ENCODE measurements at places on chromosomes 16 and 17.

DNA sequence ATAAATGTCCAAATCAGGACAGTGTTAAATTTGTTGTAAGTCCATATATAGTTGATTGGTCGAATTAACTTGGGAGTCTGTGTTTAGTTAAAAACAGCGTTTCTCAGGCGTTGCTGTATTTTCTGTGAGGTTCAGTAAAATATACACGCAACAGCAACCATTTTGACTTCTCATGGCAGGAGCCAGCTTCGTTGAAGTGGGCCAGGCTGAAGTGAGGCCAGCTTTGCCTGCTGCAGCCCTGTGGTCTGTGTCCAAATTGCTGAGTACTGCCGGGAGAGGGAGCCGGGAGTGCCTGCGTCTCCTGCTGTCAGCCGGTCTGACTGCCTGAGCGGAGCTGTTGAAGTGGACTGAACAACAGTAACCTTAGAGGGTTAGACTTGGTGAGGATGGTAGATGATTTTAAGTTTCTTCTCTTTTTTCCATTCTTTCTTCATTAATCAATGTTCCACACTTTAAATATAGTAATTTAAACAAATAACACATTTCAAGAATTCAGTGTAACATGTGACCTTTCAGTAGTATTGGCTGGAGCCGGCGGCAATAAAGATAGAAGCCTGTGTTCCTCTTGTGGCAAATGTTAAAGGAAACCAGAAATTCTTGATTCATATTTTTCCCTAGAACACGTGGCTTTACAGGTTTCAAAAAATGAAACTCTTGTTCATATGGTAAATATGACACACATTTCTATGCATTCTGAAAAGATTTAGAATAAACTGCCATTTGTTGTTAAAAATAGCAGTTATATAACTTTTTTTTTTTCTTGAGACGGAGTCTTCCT, 37.0 kb upstream of the ZNF750 start:
- no peak for DNase-seq

GRCh38 chr16:65285128-65286048, 163.5 kb upstream of the CDH11 start:
- no peak for DNase-seq

- DNase-seq = peak; percentile 3
These were observed 33.5 kb upstream of the BCO1 start for GRCh38 chr16:81204798-81205680.

GRCh38 chr17:78585006-78585630, 7.9 kb upstream of the DNAH17 start:
- DNase-seq = no peak

DNA sequence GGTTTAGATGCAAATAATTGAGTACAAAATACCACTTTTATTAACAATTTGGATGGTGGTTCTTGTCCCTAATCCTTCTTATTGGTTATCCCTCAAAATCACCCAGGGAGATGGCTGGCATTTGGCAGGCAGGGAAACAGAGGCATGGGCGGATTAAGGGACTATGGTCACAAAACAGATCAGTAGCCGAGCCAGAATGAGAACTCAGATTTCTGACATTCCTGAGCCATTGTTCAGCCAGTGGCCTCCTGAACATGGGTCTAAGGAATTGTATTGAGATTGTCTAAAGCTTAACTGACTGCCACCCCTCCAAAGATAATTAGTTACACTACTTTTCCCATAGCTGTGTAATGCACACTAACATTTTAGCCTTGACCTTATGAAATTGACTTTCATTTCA, 88.4 kb downstream of the CHD9NB start:
- no peak for DNase-seq

- DNase-seq = no peak
These were observed 48.1 kb downstream of the RPH3AL start for GRCh38 chr17:304461-304860.

GRCh38 chr16:80231888-80232287, 308.9 kb upstream of the DYNLRB2 start:
- DNase-seq = peak; percentile 22

GRCh38 chr17:40352237-40352778, 12.2 kb downstream of the GJD3 start:
- DNase-seq = no peak

GRCh38 chr16:3009568-3010390, 2.9 kb upstream of the CLDN9 start:
- no peak for DNase-seq

DNA sequence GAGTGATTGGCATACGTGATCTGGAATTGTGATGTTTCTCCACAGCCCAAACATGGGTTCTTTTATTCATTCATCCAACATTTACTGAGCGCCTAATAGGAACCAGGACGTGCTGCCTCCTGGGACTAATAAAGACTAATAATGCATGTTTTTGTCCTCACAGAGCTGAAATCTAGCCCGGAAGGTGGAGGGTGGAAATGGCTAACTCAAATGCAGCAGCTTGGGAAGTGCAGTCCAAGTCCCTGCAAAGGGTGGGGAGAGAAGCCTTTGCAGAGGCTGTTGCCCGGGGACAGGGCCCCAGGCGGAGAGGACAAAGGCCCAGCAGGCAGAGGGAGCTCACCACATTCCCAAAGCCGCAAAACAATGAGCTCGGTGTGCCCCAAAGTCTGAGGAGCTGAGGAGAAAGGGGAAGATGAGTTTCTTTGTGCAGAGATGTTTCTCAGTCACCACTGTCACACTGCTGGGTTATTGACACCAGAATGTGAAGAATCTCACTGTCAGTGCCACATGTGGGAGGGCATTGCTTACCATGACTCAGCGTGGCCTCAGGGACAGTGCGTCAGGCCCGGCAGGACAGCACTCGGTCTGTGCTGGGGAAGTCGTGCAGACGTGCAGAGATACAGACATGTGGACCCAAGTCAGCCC, 118.2 kb upstream of the CHMP6 start:
- no peak for DNase-seq

DNA sequence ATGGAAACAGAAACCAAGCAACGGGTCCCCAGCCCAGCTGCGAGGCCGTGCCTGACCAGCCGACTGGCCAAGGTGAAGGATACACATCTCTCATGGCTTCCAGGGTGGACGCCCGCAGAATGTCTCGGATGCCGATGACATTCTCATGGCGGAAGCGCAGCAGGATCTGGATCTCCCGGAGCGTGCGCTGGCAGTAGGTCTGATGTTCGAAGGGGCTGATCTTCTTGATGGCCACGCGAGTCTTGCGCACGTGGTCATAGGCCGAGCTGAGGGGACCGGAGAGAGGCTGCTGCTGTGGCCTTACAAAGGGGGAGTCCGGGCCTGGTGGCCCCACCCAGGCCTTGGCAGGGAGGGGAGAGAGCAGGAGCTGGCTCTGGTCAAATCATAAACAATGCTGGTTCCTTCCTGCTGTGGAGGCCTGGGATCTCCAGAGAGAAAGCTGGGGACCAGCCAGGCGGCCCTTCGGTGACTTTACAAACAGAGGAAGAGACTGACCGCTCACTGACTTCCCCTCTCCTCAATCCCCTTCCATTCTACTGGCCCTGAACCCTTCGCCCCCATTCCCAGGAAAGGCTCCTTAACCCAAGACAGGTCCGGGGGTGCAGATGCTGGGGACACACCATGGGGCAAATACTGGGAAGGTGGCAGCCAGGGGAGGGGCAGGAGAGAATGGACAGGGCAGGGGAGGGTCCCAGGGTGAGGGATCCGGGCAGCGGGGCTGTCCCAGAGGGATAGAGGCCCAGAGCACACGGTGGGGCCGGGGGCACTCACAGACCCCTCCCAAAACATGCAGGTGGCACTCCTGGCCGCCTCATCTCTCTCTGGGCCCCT, 1.1 kb downstream of the MAPK3 start:
- no peak for DNase-seq

GRCh38 chr16:59758848-59759247, 1024.7 kb upstream of the GOT2 start:
- DNase-seq = no peak

- DNase-seq = no peak
These were observed 27.2 kb upstream of the ST6GALNAC1 start for GRCh38 chr17:76670718-76671122.

GRCh38 chr17:27947005-27947406, 53.8 kb upstream of the LYRM9 start:
- no peak for DNase-seq

- DNase-seq = no peak
These were observed 21.8 kb upstream of the KIF19 start for GRCh38 chr17:74304184-74304583.

- DNase-seq = no peak
These were observed 21.4 kb downstream of the ALOX15B start for GRCh38 chr17:8060274-8060673.

GRCh38 chr17:47077576-47077975, 98.5 kb upstream of the RPRML start:
- no peak for DNase-seq

GRCh38 chr16:69724414-69724873, 1.9 kb downstream of the NQO1 start:
- no peak for DNase-seq

- DNase-seq = no peak
These were observed 1621.6 kb downstream of the CDH8 start for GRCh38 chr16:60414613-60415012.

DNA sequence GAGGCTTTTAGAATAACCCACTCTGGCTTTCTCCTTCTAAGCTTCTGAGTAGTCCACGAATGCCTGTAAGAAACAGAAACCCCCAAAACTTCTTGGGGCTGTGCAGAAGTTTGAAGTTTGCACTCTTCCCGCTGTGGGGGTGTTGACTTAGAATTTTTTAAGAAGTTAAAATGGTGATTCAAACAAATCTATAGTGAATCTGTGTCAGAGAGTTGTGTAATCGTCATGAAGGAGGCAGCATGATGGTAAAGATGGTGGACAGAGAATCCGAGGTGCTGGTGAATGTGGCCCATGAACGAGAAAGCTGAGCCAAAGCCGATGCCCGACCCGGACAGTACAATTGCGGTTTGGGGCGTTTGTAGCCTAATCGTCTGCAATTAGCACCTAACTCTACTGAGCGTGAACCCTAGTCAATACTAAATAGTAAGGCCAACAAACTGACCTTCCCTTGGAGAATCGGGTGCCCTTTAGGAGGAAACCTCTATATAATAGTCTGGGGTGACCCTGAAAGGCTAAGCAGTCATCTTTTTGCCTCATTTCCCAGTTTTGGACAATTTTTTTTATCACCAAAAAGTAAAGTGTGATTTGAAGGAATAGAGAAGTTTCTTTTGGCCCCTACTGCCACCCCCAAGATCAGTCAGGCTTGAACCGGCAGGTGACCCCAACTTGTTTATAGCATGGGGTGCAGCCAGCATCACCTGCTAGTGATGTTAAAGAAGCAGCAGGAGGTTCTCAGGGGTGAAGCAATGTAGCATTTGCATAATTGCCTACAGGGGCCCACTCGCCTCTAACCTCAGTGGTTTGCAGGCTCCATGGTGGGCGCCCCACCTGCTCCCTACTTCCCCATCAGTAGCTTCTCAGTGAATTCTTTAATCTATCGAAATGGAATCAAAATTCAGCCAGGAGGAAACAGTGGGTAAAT, 11.2 kb downstream of the IRF8 start:
- no peak for DNase-seq

DNA sequence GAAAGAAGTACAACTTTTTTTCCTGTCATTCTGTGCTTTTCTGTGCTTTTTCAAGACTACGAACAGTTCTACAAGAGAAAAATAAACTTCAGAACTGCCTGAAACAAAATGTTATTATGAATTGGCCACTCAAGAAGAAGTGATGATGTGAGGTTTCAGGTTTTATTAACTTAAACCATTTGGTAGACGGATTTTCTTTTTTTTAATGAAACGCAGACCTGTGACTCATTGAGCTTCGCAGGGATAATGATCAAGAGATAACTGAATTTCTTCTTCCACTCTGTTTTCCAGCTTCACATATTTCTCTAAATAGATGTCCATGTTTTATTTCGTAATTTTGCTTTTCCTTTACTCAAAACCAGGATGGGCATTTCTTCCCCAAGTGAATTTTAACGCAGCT, 32.7 kb downstream of the AIPL1 start:
- no peak for DNase-seq

GRCh38 chr16:14244196-14245010, 173.3 kb downstream of the MRTFB start:
- DNase-seq = no peak

DNA sequence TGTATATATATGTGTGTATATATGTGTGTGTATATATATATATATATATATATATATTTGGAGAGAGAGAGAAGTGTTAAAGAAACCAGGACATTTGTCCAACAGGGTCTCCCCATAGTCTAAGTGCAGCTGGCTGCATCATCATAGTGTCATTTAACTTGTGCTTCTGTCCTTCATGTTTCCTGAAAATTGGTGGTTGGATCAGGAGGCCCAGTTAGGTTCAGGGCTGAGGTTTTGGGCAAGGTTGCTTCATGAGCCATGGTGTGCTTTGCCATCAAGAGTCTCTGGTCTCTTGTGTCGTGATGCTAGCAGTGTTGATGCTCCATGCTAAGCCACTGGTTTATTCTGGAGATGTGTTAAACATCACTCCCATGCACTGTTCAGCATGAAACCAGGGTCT, 85.3 kb downstream of the C16orf95 start:
- no peak for DNase-seq

DNA sequence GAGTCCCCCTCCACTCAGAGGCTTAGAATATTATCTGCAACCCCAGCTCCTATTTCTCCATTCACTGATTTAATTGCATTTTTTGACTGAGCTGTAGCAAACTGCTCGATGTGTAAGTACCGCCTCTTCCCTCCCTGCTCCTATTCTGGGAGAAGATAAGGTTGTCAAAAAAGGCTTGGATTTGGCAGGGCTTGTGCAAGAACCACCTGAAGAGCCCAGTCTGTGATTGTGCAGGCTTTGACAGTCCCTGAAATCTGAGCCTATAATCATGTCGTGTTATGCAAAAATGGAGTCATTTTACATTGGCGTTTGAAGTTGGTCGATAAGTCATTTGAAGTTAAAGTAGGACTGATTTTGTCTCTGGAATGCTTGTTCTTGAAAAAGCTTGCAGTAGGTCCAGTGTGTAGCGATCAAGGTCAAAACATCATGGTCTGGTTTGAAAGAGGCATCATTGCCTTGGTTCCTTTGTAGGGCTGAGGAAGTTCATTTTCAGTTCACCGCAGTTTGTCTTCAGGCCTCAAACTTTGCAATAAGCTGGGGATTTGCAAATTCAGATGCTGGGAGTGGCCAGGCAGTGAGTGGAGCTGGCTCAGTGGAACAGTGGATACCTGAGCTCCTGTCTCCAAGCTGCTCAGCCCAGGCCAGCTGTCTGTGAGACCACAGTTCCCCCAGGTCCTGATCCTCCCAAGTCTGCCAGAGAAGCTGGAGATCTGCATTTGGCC, 68.8 kb downstream of the KATNIP start:
- no peak for DNase-seq

- DNase-seq = no peak
These were observed 36.3 kb downstream of the ADAMTS18 start for GRCh38 chr16:77398495-77398894.

DNA sequence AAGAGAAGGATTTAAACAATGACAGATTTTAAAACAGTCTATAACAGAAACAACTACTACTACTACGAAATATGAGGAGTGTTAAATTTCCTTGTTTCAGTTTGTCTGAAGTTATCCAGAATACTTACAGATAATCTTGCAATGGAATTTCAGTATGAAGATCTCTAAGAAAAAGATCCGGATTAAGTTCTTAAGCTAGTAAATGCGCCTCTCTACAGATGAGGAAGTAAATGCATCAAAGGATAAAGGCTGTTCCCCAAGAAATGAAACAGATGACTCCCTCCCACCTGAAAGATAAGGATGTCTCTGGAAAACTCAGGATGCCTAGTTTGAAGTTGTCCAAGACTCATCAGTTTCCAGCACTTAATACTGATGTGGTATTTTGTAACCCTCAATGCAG, 105.1 kb downstream of the PARN start:
- DNase-seq = no peak
